Hepatocyte (in vitro differentiated cells): ENCODE measurements at places on chromosomes 6 and 20.

- no peak overlapping the region for H3K4me3 ChIP-seq
- no peaks in the 10 kb centered on the region for H3K27me3 ChIP-seq
- DNase-seq = no peak
- no peak overlapping the region for H3K27ac ChIP-seq
Measured at GRCh38 chr20:2740702-2741101, 48.1 kb downstream of the EBF4 start.

DNA sequence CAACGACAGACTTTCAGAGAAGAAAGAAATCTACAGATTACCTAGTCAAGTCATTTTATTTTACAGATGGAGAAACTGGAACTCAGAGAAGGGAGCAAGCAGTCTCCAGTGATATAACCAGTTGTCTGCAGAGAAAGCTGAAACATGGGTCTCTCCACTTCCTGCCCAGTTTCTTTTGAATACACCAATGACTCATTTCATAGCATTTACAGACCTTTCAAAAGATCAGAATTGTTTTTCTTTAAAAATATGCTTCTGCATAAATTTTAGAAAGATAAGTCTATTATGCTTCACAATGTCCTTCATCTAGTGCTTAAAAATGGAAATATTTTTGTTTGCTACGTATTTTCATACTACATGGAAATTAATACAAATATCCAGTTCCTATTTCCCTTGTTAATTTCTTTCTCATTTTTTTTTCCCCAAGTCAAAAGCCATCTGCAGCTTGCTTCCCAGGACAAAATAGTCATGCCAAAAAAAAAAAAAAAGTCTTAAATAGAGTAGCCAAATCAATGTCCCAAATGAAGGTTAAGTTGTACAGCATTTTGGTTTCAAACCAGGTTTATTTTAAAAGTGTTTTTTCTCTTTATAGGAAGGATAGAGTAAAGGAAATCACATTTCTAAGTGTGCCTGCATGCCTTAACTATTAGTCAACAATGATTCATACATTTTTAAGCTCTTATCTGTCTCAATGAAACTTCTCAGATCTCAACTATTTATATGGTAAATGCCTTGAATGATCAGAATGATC lies 36.9 kb downstream of the ARHGAP18 start:
- H3K27ac ChIP-seq = peak overlapping the region; percentile 70
- H3K4me1 ChIP-seq = peaks cover 31% of the 10 kb centered on the region
- H3K27me3 ChIP-seq = no peaks in the 10 kb centered on the region
- H3K36me3 ChIP-seq = no peaks in the 10 kb centered on the region
- DNase-seq = no peak

GRCh38 chr6:138410972-138411880 lies 7.2 kb downstream of the HEBP2 start:
- H3K4me1 ChIP-seq = no peaks in the 10 kb centered on the region
- H3K36me3 ChIP-seq = no peaks in the 10 kb centered on the region
- no peak for DNase-seq
- H3K4me3 ChIP-seq = no peak overlapping the region

DNA sequence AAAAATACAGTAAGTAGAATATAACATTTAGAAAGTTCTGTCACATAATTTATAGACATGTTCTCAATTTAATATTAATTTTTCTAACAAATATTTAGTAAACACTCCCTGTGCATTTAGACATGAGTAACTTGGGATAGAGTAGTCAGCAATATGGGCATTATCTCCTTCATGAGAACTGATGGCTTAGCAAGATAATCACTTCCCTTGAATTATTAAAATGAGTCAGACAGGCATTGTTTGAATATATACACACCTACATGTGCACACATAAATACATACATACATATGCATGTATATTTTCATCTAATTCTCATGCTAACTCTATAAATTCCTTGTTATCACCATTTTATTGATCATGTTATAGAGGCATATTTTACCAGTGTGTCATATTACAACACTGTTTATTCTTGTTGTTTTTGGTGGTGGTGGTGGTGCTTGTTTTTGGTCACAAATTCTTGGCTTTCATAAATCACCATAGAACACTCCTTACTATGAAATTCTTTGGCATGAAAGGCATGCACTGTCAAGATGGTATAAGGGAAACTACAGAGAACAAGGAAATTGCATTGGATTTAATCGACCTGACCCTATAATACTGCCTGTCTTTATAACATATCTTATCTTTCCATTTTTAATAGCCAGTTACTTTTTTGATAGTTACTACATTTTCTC lies 434.5 kb upstream of the MANEA start:
- H3K4me1 ChIP-seq = no peaks in the 10 kb centered on the region
- no peaks in the 10 kb centered on the region for H3K36me3 ChIP-seq
- H3K4me3 ChIP-seq = no peak overlapping the region
- no peak overlapping the region for H3K27ac ChIP-seq

DNA sequence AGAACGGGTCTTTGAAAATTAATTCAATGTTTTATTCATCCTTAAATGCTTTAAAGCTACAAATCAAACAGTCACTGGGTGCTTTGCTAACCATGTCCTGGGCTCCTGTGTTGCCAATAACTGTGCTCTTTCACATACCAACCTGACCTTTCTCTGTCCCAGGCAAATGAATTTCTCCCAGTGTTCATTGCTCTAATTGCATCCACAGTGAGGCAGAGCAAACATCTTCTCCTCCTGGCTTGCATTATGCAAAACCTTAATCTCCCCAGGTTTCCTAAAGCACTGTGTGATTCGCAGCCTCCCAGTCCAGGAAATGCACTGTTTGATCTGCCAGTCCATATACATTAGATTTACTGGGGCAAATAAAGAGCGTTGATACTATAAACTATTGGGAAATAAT lies 219.0 kb downstream of the PREX1 start:
- no peaks in the 10 kb centered on the region for H3K4me1 ChIP-seq
- no peak overlapping the region for H3K4me3 ChIP-seq
- no peak overlapping the region for H3K27ac ChIP-seq
- H3K27me3 ChIP-seq = no peaks in the 10 kb centered on the region

DNA sequence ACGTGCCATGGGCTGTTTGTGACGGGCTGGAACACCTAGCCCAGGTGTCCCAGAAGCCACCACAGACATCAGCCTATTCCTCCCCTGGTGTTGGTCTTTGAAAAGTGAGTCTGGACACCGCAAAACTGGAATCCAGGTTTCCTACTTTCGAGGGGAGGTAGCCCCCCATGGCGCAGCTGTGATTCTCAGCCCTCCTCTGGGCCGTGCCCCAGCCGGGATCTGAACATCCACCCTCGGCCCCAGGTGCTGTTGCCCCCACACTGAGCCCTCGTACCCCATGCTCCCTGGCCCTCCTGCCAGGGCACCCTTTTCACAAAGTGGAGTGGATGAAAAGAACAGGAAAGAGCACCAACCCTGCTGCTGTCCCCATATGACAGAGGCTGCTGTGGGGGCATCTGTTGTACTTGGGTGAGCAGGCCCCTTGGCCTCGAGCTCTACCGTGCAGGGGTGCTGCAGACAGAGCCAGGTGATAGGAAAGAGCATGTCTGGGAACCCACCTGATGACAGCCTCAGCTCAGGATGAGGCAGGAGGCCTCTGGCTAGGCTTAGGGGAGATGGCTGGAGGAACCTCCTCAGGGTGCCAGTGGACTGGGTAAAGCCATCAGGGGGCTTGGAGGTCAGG lies 18.8 kb upstream of the MAS1L start:
- H3K4me3 ChIP-seq = no peak overlapping the region
- H3K27ac ChIP-seq = no peak overlapping the region
- no peak for DNase-seq
- no peaks in the 10 kb centered on the region for H3K27me3 ChIP-seq
- H3K4me1 ChIP-seq = no peaks in the 10 kb centered on the region

DNA sequence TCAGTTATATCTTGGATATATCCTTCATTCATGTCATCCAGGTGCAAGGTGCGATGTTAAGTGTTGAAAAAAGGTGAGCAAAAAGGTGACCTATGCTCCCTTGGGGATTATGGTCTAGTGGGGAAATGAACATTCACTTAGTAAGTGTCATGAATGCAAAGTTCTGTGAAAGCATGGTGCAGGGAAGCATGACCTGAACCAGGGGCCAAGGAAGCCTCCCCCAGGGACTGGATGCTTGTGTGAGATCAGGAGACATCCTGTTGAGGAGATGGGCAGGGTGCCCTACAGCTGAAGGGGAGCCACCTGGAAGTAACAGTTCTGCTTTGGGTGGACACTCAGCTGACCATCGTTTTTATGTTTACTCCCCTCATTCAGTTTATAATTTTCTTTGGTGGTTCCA lies 179.5 kb downstream of the SYNDIG1 start:
- no peak overlapping the region for H3K27ac ChIP-seq
- peaks cover 22% of the 10 kb centered on the region for H3K4me1 ChIP-seq
- no peaks in the 10 kb centered on the region for H3K36me3 ChIP-seq
- no peak overlapping the region for H3K4me3 ChIP-seq
- H3K27me3 ChIP-seq = no peaks in the 10 kb centered on the region
- DNase-seq = no peak

- no peaks in the 10 kb centered on the region for H3K4me1 ChIP-seq
- H3K27ac ChIP-seq = no peak overlapping the region
- H3K4me3 ChIP-seq = no peak overlapping the region
- no peak for DNase-seq
Measured at GRCh38 chr6:151252634-151253033, 12.9 kb downstream of the AKAP12 start.

DNA sequence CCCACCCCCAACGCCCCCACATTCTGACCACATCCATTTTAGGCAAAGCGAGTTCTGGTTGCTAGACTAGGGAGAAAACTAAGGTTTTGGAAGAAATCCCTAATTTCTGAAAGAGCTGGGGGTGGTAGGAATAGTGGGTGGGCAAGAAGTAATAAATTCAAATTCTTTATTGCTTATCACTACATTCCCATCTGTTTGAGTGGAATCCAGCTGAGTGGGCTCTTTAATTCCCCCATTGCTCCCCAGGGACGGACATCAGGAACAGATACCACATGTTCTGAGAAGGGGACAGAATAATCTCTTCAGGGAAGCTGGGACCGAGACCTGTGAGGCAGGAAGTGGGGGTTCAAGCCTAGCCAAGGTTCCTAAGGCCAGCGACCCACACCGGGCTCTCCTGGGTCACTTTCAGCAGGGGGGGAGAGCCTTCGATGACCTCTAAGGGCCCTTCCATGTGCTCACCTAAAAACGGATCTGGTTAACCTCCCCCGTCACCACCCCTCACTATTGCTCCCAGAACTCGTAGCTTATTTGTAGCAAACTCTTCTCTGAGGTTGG lies 42.3 kb upstream of the MRPS10 start:
- peaks cover 19% of the 10 kb centered on the region for H3K4me1 ChIP-seq
- H3K27me3 ChIP-seq = no peaks in the 10 kb centered on the region
- H3K36me3 ChIP-seq = no peaks in the 10 kb centered on the region
- H3K27ac ChIP-seq = peak overlapping the region; percentile 67

GRCh38 chr6:113347436-113347835 lies 509.7 kb upstream of the MARCKS start:
- no peak for DNase-seq
- peaks cover 14% of the 10 kb centered on the region for H3K4me1 ChIP-seq
- no peaks in the 10 kb centered on the region for H3K36me3 ChIP-seq
- H3K4me3 ChIP-seq = no peak overlapping the region

DNA sequence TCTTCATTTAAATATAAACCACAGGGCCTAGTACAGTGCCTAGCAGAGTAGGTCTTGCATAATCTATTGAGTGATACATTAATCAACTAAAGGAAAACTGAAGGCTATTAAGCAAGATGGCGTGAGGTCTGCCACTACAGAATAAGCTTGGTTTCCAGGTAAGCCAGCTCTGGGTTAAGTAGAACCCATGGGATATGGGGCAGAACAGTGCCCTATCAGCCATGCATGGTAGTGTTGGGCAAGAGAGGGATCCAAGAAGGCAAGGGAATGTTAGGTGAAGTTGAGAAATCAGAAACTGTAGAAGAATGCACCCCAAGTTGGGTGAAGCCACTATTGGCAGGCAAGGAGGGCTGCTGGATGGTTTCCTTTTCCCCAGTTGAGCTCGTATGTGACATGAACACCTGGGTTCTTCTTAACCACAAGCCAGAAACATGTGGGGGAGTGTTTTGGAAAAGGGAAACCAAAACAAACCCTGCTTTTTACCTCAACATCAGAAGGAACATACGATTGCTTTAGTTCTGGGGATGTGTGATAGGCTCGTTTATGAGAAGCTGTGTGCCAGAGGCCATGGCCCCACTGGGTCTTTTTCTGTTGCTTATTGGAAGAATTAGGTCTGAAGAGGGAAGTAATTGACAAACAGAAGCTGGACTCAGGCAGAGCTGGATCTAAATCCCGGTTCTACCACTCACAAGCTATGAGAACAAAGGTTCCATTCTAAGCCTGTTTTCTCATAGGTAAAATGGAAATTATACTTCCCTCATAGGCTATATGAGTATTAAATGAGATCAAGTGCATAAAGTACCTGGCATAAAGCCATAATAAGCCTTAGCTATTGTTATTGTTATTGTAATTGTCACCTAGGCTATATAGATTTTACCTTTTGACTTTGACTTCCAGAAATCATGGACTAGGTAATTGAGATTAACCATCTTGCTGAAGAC lies 33.5 kb downstream of the NEDD9 start:
- H3K4me3 ChIP-seq = no peak overlapping the region
- H3K4me1 ChIP-seq = peaks cover 43% of the 10 kb centered on the region
- H3K27me3 ChIP-seq = no peaks in the 10 kb centered on the region
- no peaks in the 10 kb centered on the region for H3K36me3 ChIP-seq

GRCh38 chr20:5039255-5039657 lies 37.9 kb upstream of the SLC23A2 start:
- no peak overlapping the region for H3K4me3 ChIP-seq
- H3K27ac ChIP-seq = no peak overlapping the region
- no peak for DNase-seq
- H3K4me1 ChIP-seq = no peaks in the 10 kb centered on the region

- no peak overlapping the region for H3K4me3 ChIP-seq
- DNase-seq = no peak
- H3K27me3 ChIP-seq = no peaks in the 10 kb centered on the region
- H3K27ac ChIP-seq = no peak overlapping the region
- H3K36me3 ChIP-seq = no peaks in the 10 kb centered on the region
- no peaks in the 10 kb centered on the region for H3K4me1 ChIP-seq
Measured at GRCh38 chr6:123489589-123489988, 147.2 kb downstream of the TRDN start.

- H3K27me3 ChIP-seq = no peaks in the 10 kb centered on the region
- H3K27ac ChIP-seq = no peak overlapping the region
- no peak overlapping the region for H3K4me3 ChIP-seq
- no peak for DNase-seq
Measured at GRCh38 chr6:127902933-127903332, 2.1 kb upstream of the THEMIS start.

GRCh38 chr6:11272491-11273192 lies 40.2 kb upstream of the NEDD9 start:
- no peaks in the 10 kb centered on the region for H3K27me3 ChIP-seq
- no peaks in the 10 kb centered on the region for H3K36me3 ChIP-seq
- no peak overlapping the region for H3K27ac ChIP-seq
- peaks cover 48% of the 10 kb centered on the region for H3K4me1 ChIP-seq

DNA sequence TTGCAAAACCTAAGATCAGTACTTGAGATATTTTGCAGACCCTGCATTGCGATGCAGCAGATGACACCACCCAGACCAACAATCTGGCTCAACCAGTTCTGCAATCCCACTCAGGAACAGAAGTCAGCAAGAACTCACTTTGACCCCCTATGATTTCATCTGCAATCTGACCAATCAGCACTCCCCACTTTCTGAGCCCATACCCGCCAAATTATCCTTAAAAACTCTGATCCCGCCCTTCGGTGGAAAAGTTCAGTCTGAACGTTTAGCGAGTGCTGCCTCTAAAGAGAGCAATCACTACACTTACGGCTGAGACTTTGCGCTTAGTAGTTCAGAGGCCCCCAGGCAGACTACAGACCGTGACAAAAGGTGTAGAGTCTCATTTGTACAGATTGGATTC lies 17.3 kb upstream of the KIAA1586 start:
- DNase-seq = peak; percentile 9
- peak overlapping the region; percentile 72 for H3K27ac ChIP-seq
- H3K36me3 ChIP-seq = no peaks in the 10 kb centered on the region
- no peaks in the 10 kb centered on the region for H3K27me3 ChIP-seq
- H3K4me3 ChIP-seq = no peak overlapping the region

- no peak overlapping the region for H3K4me3 ChIP-seq
- no peaks in the 10 kb centered on the region for H3K36me3 ChIP-seq
- DNase-seq = no peak
- H3K27ac ChIP-seq = peak overlapping the region; percentile 93
Measured at GRCh38 chr20:37382482-37383120, 36.7 kb downstream of the SRC start.
